ENCODE measurements at places on chromosomes 1 and 21. TPM values are rescaled to one million over a fixed set of nuclear protein-coding genes. Genes with fewer than 3 reads are reported as not detected.
A peak's percentile ranks its signal among the peaks of the same experiment; 100 is the strongest.

GRCh38 chr1:59506952-59507351, 210.1 kb downstream of the FGGY start:
- no peak overlapping the region for H3K4me3 ChIP-seq
- H3K4me1 ChIP-seq, result peaks cover 5% of the 10 kb centered on the region
- no peak overlapping the region for H3K27ac ChIP-seq
- no peak for DNase-seq

DNA sequence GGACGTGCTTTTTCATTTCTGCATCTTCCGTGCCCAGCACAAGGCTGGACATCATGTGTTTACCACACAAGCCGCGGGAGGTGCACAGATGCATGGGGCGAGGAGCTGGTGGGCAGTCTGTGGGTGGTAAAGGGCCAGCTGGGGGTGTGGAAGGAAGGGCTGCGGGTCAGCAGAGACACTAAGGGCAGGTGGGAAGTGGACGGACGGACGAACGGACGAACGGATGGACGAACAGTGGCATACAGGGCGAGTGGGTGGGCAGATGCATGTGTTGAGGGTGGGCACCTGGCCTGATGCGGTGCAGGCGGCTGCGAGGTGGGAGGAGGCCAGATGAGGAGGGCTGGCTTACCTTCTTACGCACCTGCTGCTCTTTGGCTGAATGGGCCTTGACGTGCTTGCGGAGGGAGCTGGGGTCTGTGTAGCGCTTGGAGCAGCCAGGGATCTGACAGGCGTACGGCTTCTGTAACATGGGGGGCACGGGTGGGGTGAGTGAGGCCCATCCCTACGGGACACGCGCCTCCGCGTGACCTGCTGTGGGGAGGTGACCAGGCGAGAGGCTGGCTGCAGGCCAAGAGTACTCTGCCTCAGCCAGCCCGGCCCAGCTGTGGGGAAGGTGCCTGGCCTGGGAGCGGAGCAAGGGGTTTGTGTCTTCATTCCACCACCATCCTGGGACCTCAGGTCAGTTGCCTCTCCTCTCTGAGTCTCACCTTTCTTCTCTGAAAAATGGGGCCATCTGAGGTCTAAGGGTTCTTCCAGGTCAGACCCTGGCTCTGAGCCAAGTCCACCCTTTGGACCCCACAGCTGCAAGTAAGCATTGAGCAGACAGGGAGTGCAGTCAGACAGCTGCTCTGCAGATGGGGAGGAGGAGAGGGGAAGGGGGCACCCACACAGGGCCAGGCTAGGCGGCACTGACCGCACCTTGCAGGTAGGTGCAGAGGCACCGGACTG, 65.5 kb downstream of the DMRTB1 start:
- H3K27me3 ChIP-seq, result no peaks in the 10 kb centered on the region
- no peak for DNase-seq
- H3K27ac ChIP-seq, result no peak overlapping the region
- H3K36me3 ChIP-seq, result no peaks in the 10 kb centered on the region

DNA sequence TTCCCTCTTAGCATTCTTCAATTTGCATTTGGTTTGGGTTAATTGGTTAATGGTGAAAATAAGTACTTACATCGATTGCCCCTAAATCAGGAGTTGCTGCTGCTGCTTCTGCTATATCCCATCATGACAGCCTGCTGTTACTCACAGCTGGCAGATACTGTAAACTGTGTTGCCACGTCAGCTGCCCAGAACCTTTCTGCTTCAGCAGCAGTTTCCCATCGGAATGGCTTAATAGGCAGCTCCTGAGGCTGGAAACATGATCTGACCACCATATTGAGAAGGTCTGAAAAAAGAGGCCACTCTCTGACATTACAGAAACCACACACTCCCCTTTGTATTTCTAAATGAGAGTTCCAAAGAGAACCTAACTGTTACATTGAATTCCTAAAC, 14.3 kb upstream of the SEC16B start:
- DNase-seq, result peak; percentile 59
- no peak overlapping the region for H3K27ac ChIP-seq
- no peaks in the 10 kb centered on the region for H3K36me3 ChIP-seq
- no peak overlapping the region for H3K4me3 ChIP-seq
- no peaks in the 10 kb centered on the region for H3K4me1 ChIP-seq
- H3K27me3 ChIP-seq, result no peaks in the 10 kb centered on the region

DNA sequence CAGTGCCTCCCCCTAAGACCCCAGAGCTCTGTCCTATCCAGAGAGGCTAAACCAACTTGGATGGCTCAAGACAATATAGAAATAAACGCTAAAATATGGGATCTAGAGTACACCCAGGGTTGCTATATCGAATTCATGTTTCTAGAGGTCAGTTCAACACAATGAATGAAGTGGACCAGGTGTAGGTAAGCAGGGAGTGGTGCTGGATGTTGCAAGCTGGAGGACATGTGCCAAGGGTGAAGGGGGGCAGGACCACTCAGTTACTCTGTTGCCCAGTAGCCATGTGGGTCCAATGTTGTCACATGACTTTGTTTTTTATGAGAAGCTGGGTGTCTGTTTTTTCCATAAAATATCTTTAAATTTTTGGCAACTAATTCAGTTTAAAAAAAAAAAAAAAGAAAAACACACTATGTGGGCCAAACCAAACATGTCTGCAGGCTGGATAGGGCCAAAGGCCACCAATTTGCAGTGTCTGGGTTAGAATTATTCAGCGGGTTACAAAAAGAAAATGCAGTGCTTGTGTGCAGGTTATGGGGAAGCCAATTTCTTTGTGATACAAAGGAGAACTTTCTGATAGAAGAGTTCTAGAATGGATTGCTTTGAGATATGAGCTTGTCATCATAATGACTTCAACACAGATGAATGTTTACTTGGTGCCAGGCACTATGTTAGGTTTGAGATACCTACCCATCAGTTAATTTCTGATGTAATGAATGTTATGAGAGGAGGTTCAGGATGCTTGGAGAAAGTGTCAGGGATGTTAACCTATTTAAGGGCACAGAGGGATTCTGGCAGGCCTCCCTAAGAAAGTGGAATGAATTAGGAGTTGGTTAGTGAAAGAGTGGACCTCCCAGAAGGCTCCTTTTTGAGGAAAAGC, 8.9 kb downstream of the CACHD1 start:
- no peak overlapping the region for H3K27ac ChIP-seq
- peaks cover 76% of the 10 kb centered on the region for H3K4me1 ChIP-seq
- DNase-seq, result no peak
- H3K27me3 ChIP-seq, result no peaks in the 10 kb centered on the region
- no peak overlapping the region for H3K4me3 ChIP-seq

- no peak overlapping the region for H3K27ac ChIP-seq
- H3K4me3 ChIP-seq, result no peak overlapping the region
- peaks cover 3% of the 10 kb centered on the region for H3K4me1 ChIP-seq
- peaks cover 97% of the 10 kb centered on the region for H3K27me3 ChIP-seq
- H3K36me3 ChIP-seq, result no peaks in the 10 kb centered on the region
Measured at GRCh38 chr1:46535063-46535462, 16.4 kb downstream of the KNCN start.

DNA sequence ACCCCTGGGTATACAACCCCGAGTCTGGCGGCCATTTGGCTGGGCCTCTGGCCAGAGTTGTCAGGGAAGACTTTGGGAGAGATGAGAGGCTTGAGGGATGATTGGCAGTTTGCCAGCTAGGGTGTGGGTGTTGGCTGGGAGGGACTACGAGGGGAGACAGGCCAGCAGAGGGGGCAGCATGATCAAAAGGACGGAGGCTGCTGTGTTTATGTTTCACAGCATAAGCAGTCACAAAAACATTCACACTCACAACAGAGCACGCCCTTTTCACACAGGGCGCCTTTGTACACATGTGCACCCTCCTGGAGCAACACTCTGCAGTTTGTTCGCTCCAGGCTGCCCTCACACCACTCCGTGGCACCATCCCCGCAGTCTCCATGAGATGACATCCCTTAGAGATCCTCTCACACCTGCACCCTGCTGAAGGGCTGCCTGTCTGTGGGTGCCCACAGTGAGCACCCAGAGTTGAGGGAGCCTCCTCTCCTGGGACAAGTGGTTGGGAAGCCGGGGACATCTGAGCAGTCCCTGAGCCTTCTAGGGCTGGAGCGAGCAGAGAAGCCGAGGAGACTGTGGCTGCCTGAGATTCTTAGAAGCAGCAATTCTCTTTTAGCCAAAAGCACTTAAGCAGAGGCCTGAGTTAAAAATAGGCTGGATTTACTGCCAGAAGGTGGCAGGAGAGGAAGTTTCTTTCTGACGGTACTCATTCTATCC, 15.4 kb downstream of the EFNA3 start:
- peaks cover 10% of the 10 kb centered on the region for H3K27me3 ChIP-seq
- H3K36me3 ChIP-seq, result no peaks in the 10 kb centered on the region
- peaks cover 7% of the 10 kb centered on the region for H3K4me1 ChIP-seq
- DNase-seq, result peak; percentile 81
- H3K4me3 ChIP-seq, result no peak overlapping the region
- H3K27ac ChIP-seq, result no peak overlapping the region

Gene CRP
- total RNA-seq, result not detected

Gene NGF
- total RNA-seq, result not detected

Gene KLF17
- not detected for total RNA-seq

Gene RAB42
- 22.5 TPM for total RNA-seq

All from GM23338 (cell line).